ENCODE measurements at places on chromosomes 4 and X. TPM values are rescaled to one million over a fixed set of nuclear protein-coding genes. Genes with fewer than 3 reads are reported as not detected.
A peak's percentile ranks its signal among the peaks of the same experiment; 100 is the strongest.

GRCh38 chr4:36709991-36710390 is 428.6 kb downstream of the DTHD1 start:
- no peak for DNase-seq

GRCh38 chr4:147825451-147826287 is 93.8 kb downstream of the ARHGAP10 start:
- no peak for DNase-seq

DNA sequence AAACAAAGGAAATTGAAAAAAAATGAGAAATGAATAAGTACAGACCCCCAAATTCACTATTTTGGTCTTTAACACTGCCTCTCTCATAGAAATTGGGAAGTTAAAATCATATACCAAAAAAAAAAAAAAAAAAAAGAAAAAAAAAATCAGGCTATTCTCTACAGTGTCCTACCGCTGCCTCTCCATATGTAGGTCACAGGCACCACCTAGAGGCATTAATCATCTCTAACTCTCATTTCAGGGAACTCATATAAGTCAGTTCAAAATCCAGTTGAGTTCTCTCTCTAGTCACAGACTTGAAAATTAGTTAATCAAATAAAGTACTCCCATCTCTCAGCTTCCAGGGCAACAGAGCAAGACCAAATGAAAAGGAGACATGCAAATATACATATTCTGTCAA is 47.9 kb downstream of the COX18 start:
- peak; percentile 30 for DNase-seq

- peak; percentile 84 for DNase-seq
These were observed 72.2 kb upstream of the RBPJ start for GRCh38 chr4:26248647-26249046.

Gene ATOH1
- polyA plus RNA-seq, result not detected

DNA sequence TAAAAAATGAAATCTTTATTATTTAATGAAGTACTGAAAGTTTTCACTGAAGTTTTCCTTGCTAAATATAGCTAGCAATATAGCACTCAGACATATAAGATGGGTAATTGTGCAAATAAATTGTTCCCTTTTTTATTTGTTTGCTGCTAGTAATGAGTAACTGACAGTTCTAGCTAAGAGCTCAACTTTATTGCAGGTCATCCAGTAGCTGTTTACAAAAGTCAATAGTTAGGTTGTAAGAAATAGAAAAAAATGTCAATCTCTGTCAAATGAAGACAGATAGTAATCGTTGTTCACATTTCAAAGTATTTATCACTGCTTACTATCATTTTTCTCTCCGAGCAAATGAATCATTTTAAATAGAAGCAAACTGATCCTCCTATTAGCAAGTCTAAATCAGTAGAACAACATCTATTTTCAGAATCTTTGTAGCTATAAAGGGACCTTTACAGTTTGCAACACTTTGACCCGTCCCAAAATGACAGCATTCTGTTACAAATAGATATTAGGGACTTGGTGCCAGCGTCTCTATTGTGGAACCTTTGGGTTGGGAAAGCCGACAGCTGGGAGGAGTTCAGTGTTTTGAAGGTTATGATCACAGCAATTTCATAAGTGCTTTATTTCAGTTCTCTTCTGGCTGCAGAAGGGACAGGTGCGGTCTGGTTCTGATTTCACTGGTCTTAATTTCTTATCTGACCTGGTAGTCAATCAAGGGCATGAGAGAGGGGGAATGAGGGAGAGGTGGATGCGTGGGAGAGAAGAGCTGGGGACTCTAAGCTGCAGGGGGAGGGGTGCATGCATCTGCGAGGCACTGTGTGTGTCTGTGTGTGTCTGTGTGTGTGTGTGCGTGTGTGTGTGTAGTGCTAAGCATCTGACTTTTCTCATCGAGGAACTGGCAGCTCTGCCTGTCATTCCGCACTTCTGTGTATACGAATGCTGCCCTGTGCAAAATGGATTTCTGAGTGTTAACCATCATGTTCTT is 227.9 kb upstream of the PITX2 start:
- peak; percentile 15 for DNase-seq

Gene IGFBP7
- 157 TPM for polyA plus RNA-seq

GRCh38 chrX:43679778-43680177 is 23.7 kb downstream of the MAOA start:
- DNase-seq, result no peak

GRCh38 chr4:87426865-87427517 is 4.6 kb downstream of the NUDT9 start:
- DNase-seq, result no peak

DNA sequence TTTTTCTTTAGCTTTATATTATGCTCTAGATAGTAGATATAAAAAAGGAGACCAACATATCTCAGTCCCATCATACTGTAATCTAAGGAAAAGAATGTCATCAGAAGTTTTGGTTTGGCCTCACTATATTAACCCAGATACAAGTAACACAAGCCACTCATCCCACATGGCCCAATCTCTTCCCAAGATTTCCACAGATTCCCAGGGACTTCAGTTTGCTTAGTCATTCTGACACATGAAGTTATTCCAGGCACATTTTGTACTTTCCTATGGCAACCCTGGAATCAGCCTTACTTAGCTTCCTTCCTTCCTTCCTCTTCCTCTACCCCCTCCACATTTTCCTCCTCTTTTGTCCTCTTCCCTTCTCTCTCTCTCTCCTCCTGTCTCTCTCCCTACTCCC is 21.7 kb upstream of the DCLK2 start:
- no peak for DNase-seq

DNA sequence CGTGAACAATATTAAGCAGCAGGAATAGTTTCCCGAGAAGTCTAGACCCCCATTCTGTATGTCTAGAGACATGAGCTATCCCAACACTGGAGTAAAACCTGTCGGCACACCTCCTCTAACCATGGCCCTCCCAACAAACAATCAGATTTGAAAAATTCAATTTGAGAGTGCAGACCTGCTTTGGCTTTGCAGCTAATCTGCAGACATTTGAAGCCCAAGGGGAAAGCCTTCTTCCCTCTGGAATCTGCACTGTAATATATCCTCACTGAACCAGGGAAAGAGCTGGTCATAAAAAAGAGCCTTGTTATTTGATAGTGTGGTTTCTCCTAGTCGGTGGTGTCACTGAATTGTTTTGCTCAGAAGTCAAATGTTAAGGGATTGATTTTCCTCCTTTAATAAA is 44.6 kb upstream of the KLHL34 start:
- no peak for DNase-seq

Data from muscle of arm (tissue), 14 donors.